Thoracic aorta (tissue), 2 donors: ENCODE measurements at places on chromosomes 16 and 17. TPM values are rescaled to one million over a fixed set of nuclear protein-coding genes. Genes with fewer than 3 reads are reported as not detected.

DNA sequence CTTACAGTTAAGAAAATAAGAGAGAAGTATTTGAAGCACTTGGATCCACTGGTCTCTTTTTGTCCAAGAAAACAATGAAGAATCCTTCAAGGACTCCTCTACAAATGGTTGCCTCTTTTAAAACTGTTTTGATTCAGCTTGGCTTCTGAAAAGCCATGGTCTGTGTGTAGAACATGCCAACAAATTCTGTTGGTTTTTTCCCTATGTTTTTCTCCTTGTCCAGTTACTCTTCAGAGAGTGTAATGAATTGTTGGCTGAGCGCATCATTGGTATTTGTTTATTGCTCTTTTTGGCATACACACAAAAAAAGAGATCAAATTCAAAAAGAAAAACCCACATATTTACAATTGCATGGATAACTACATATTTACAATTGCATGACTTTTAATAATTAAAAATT is at the start of gene ABCA10:
ABCA10 (minus strand) TSS at position 249 of the 400 bp plus-strand sequence. CDS start 3,466 bp downstream, outside the sequence.
- DNase-seq = no peak

DNA sequence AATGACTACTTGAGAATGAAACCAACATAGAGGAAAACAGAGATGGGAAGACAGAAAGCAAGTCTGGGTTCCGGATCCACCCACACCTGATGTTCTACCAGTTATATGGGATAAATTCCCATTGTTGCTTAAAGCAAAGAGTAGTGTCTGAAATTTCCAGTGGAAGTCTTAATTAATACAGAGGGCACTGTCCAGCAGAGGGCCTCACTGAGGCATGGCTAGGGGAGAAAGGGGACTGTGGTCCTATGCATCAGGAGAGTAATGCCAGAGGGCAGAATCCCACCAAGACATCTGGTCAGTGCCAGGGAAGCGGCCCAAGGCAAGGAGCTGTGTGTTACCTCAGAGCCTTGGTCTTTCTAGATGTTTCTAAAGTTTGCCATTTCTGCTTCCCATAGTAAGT is 7.5 kb upstream of the UMOD start:
- no peak for DNase-seq

GRCh38 chr17:77535892-77536291 is 395.1 kb downstream of the SEC14L1 start:
- DNase-seq = no peak

KCNAB3 gene
- total RNA-seq = not detected

PDIA2 gene
- 3.2 TPM for total RNA-seq

DNA sequence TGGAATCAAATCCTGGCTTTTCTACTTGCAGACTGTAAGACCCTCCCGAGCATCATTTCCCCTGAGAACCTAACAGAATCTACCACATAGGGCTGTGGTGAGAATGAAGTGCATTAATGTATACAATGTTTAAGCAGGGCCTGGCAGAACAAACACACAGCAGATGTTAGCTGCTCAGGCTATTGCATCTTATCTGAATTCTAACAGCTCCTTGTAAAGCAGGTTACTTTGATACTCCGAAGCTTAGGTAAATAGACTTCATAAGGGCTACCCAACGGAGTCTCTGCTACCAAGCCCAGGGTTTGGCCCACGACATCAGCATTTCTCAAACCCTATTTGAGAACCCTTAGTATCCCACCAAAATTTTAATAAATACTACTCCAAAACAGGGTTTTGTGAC is 24.4 kb upstream of the NOS2 start:
- DNase-seq = no peak

- DNase-seq = no peak
Measured at GRCh38 chr16:83338941-83339340, 468.8 kb upstream of the HSBP1 start.

DNA sequence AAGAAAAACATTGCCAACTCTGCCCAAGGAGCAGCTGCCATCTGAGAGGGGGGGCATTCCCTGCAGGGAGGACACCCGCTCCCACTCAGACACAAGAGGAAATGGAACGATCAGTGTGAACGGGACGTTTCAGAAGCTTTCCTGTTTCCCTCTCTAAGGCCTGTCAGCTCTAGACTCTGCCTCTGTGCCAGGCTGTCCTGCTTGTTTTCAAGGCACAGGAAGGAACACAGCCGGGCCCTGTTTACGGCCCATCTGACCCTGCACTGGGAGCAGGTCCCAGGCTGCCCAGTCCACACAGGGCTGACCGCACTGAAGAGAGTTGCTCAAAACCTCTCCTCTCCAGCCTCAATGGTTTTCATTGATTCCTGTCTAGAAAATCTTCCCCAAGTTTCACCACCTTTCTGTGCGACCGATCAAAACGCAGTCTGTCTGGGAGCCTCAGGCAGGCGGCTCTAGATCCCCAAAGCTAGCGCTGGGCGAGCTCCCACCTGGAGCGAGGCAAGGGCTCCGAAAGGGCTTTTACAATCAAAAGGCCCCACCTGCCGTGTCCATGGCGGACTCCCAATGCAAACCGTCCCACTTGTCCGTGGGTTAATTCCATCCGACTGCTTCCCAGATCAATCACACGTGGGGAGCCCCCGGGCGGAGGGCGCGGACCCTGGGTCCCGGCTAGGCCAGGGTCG is 1.5 kb downstream of the PIEZO1 start:
- DNase-seq = no peak

- DNase-seq = no peak
Measured at GRCh38 chr16:67212766-67213165, 13.8 kb downstream of the ELMO3 start.

- DNase-seq = no peak
Measured at GRCh38 chr17:76812263-76812662, 55.9 kb upstream of the MGAT5B start.

CASKIN1 gene
- not detected for total RNA-seq

- DNase-seq = no peak
Measured at GRCh38 chr16:11233727-11234376, 22.2 kb downstream of the SOCS1 start.

DNA sequence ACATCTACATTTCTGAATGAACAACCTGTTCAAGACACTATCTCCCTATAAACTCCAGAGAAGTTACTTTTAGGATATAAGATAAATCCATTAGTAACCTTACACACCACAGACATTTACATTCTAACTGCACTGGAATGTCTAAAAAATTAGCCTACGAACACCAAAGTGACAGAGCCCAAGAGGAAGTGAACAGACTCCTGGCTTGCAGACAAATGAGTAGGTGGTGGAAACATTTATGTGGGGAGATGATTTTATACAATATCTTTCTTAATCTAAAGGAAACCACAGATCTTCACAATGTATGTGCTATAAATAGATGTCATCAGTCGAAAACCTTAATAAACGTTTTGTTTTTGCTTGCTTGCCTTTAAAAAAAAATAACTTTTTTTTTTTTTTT is 18.8 kb downstream of the ZNF652 start:
- DNase-seq = no peak

- DNase-seq = no peak
Measured at GRCh38 chr17:36727577-36727976, 126.2 kb downstream of the MRM1 start.

- no peak for DNase-seq
Measured at GRCh38 chr16:57960826-57961472, 10.0 kb downstream of the CNGB1 start.

DHRS11 gene
- 10.1 TPM for total RNA-seq

- DNase-seq = no peak
Measured at GRCh38 chr17:19019041-19019941, 14.7 kb upstream of the FAM83G start.

DNA sequence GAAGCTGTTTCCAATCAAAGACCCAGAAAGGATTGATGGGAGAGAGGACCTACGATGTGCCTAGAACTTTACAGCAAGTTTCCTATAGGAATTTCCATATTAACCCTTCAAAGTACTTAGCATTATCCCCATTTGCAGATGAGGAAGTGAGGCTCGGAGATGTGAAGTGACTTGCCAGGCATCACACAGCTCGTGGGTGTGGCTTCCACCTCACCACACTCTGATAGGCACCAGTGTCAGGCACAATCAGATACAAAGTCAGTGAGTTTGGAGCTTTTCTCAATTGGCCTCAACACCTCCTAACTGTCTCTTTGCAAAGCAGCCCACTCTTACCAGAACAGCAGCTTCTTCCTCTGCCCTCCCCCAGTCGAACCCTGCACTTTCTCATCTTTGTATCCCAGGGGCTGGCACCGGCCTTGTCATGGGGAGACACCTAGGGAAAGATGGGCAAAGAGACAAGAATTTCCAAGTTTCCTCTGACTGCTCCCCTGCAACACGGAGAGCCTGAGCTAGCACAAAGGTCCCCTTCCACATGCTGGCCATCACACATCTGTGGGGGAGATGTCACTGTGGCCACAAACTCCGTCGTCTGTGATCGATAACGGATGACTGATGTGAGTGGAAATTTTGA is 37.4 kb upstream of the CCL1 start:
- DNase-seq = no peak

DNAI2 gene
- not detected for total RNA-seq

- DNase-seq = no peak
Measured at GRCh38 chr16:84194018-84194417, 3.1 kb downstream of the ADAD2 start.

LRRC3C gene
- not detected for total RNA-seq

RRAD gene
- total RNA-seq = 43.2 TPM

- DNase-seq = no peak
Measured at GRCh38 chr17:69762766-69763165, 312.3 kb upstream of the KCNJ16 start.

DNA sequence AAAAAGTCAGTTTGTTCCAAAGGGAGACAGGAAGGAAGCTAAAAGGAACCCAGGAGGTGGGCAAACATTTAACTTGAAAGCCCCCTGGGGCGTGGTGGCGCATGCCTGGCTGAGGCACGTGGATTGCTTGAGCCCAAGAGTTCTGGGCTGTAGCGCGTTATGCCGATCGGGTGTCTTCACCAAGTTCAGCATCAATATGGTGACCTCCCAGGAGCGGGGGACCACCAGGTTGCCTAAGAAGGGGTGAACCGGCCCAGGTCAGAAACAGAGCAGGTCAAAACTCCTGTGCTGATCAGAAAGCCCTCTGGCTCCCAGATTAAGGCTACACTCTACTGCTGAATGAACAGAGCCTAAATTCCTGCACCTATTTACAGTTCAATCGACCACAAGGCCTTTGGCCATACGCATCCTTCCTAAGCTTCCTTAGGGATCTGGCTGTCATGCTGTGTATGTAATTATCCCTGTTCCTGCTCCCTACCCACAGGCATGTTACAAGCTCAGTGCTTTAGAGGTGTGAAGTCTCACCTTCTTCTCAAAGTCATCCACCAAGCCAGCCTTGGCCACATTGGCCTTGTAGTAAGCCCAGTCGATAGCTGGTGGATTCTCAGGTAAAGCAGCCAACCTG is 5.0 kb downstream of the ATP5PD start:
- no peak for DNase-seq

NXPH3 gene
- 131 TPM for total RNA-seq

- DNase-seq = no peak
Measured at GRCh38 chr17:15134363-15134762, 130.8 kb downstream of the PMP22 start.

GRCh38 chr16:7596308-7596707 is 263.7 kb downstream of the RBFOX1 start:
- no peak for DNase-seq

- DNase-seq = no peak
Measured at GRCh38 chr17:35082073-35082657, 18.7 kb upstream of the RFFL start.

HCRT gene
- not detected for total RNA-seq

DNA sequence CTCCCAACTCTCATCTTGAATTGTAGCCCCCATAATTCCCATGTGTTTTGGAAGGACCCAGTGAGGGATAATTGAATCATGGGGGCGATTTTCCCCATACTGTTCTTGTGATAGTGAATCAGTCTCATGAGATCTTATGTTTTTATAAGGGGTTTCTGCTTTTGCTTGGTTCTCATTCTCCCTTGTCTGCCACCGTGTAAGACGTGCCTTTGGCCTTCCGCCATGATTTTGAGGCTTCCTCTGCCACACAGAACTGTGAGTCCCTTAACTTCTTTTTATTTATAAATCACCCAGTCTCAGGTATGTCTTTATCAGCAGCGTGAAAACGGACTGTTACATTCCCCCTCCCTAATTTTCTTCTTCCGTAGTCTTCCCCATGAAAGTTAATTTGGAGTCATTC is 124.0 kb downstream of the ABCA8 start:
- no peak for DNase-seq

GRCh38 chr16:9713907-9714306 is 468.3 kb downstream of the GRIN2A start:
- no peak for DNase-seq

- no peak for DNase-seq
Measured at GRCh38 chr17:78019367-78019975, 61.0 kb downstream of the TNRC6C start.

GRCh38 chr16:86508028-86508946 is 2.0 kb upstream of the FOXF1 start:
- no peak for DNase-seq

GRCh38 chr16:59826767-59827166 is 1092.7 kb upstream of the GOT2 start:
- no peak for DNase-seq

- no peak for DNase-seq
Measured at GRCh38 chr17:35875072-35875799, 4.9 kb downstream of the CCL5 start.

CTRB1 gene
- total RNA-seq = 4.9 TPM

DNA sequence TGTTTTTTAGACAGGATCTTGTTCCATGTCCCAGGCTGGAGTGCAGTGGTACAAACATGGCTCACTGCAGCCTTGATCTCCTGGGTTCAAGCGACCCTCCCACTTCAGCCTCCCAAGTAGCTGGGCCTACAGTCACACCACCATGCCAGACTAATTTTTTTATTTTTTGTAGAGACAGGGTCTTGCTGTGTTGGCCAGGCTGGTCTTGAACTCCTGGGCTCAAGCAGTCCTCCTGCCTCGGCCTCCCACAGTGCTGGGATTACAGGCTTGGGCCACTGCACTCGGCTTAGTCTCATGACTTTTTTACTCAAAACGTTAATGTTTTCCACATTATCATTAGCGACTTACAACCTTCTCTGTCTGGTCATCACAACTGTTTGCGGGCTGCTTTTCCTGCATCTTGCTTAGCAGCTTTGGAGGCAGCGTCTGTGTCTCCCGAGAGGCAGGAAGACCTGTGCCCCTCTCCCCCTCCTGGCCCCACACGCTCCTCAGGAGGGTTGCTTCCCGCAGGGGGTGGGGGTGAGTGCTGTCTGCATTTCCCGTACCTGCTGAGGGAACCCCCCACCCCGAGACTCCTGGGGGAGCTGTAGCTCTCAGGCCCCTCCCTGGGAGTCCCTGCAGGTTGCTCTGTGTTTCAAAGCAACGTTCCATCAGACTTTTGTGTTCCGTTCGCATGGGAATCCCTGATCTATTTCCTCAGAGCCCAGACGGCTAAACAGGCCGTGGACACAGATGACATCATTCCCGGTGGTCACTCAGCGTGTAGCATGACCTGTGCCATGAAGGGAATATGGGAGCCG is 52.6 kb downstream of the PGS1 start:
- no peak for DNase-seq

ARHGAP23 gene
- total RNA-seq = 87.1 TPM

CHST6 gene
- total RNA-seq = 7.7 TPM
